ENCODE measurements at places on chromosomes 16 and 17.

DNA sequence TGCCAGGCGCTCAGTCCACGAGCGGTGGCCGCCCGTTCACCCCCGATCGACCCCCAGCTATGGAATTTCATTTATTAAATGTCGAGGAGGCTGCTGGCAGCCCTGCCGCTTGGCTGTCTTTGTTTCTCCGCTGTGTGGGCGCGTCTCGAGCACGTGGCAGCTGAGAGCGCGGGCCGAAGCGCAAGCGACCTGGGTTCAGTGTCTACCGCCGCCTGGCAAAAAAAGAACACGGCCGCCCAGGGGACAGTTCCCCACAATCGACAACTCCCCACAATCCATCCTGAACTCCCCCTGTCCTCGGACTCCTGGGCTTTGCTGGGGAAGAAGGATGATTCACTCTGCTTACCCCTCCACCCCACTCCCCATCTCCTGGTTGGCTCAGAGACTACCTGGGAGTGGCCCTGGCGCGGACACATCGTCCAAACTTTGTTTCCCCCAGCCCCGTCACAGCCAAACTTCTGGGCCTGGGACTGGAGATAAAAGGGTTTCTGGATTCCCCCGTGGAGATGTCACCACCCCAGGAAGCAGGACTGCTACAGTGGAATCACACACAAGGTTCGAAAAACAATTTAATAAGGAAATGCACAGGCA is 1.7 kb upstream of the ANKRD13B start:
- no peak for DNase-seq

GRCh38 chr17:39622380-39623006 is 4.3 kb upstream of the PPP1R1B start:
- no peak for DNase-seq

DNA sequence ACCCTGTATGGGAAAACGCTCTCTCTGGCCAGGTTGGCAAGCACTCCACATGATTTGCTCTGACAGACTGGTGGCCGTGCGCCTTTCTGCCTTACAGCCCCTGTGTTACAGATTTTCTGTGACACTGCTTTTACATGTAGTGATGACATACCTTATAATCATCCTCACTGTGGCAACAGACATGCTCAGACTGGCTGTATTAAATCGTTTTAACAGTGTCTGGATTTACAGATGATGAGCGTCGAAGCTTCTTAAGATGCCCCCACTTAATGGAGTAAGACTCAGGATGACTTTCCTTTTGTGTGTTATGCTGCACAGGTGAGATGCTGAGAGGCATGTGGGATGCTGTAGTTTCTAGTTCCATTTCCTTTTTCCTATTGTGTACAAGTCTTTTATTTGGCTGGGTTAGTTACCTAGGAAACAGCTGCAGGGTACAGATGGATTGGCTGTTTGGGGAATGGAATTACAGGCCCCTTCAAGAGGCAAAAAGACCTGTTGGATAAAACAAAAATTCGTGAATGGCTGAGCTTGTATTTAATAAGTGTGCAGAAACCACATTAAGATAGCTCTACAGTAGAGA is 20.9 kb upstream of the VWA3A start:
- no peak for DNase-seq

DNA sequence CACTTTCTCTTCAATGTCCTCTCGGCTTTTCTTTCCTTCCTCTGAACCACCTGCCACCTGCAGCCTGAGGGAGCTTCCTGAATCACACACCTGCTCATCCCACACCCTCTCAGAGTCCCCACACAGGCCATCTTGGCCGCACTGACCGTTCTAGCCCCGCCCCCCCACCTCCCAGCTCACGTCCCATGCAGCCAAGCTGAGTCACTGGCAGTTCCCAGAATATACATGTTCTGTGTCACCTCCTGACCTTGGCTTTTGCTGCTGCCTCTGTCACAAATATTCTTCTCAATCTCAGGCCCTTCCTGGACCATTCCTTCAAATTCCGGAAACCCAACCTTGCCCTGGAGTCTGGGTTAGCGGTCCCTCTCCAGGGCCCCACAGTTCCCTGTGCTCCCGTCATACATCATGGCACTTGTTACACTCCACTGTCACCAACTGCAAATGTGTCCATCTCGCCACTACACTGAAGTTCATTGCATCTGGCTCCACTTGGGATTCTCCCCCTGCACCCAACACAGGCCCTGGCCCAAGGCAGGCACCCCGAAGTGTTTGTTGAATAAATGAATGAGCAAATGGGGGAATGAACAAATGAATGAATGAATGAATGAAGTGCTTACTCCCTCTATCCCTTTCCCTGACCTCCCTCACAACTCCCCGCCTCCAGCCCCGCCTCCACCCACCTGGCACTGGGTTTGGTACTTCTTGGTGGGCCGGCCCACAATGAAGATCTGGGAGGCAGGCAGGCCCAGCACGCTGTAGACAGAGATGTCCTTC is 12.8 kb downstream of the PIMREG start:
- DNase-seq, result no peak

- no peak for DNase-seq
Observed at GRCh38 chr17:46950997-46951621, 27.9 kb downstream of the RPRML start.

DNA sequence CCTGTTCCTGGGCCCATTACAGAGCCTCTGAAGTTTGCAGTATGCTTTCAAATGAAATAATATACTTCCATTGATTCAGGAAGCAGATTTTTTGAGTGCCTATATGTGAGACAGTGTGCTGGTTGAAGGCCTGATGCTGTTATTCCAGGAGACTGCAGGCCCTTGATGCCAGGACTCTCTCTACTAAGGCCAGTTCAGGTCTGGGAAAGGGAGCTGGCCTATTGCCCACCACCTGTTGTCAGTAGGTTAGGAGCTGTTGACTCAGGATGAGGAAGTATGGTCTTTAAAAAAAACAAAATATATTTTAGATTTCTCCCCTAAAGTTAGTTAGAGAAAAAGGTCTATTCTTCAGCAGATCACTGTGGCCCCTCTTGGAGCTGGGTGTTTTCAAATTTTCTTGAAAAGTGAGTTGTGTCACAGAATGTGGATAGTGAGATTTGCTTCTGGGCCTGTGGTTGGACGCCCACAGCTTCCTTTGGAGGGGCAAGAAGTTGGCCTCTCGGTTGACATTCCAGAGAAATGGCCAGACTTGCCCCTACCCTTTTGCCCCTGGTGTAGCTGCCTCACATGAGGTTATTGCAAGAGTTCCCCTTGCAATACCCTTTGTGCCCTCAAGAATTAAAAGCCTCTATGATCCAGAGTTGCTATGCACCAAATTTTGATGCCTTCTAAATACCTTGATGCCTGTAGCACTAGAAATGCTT is 7.9 kb downstream of the ESRP2 start:
- DNase-seq, result no peak

DNA sequence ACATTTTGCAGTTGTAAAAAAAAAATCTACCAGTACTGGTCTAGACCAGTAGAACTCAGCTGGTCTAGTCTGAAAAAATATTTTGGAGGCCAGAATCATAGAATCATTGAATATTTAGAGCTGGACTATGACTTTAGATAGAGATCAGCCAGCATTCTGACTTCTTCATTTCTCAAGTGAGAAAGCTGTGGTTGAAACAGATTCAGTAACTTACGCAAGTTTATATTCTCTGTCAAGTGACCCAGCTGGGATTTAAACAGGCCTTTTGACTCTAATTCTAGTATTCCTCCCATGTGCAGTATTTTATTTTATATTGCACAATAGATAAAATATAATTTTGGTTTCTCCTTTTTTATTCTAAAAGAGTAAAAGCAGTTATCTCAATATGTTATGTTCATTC is 4.9 kb downstream of the TNRC6A start:
- no peak for DNase-seq

DNA sequence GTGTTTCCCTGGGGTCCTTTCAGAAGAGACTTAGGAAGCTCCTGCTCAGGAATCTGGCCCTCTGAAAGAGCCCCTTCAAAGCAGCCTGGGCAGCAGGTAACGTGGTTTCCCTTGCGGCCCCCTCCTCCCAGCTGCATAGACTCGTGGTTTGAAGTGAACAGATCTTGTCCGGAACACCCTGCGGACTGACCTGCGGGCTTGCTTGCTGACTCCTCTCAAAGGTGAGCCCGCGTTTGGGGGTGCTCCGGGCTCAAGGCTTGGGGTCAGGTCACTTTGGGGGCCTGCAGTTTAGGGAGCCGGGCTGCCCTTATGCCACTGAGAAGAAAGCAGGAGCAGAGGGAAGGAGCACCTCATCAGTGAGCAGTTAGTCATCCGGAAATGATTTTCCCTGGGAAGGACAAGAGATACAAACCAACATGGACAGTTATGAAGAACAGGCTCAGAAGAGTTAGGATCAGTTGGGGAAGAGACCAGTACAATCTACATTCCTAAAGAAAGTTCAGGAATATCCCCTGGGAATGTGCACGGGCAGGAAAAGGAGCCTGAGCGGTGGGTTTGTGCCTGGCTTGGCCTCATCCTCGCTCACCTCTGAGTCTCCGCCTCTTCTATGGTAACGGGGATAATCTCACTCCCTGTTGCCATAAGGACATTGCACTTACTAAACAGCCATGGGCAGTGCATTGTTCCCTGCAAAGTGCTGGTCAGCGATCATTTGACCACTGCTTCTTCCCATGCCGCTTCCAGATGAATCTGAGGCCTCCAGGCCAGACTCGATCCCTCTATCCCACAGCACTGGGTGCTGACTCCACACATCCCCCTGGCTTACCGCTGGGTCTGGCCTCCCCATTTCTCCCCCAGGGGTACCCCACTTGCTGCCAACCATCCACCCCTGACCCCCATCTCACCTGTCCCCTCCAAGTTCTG is 10.0 kb downstream of the LDHD start:
- no peak for DNase-seq

DNA sequence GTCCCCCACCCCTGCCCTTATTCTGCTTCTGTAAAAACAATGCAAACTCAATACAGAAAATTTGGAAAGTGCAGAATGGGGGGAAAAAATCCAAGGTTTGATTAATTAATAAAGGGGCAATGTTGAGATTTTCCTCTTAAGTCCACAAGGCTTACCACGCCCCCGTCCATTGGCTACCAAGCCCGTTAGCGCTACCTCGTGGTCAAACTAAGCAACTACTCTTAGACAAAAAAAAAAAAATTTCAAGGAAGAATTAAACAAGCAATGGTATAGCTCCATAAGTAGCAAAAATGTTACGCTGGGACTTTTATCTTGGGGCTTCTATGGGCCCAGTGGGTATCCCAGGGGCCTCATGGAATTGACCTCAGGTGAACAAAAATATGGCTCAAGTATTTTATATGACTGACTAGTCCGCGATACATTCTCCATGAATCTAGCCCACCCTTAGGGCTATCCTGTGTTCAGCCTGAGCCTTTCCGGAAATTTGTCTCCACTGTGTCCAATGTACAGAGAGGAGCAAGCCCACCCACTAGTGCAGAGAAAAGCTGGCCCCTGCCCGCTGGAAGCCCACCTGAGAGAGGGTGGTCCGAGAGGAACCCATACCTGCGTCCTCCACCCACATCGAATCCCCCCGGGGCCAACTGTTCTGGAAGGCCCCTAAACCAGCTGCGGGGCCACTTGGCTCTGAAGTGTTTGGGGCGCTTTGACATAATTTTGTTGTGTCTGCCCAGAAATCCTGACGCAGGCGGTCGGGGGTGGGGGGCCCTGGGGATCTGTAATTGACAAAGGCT is 19.1 kb upstream of the TEX2 start:
- DNase-seq, result peak; percentile 7

GRCh38 chr17:37476431-37477120 is 13.1 kb upstream of the DUSP14 start:
- no peak for DNase-seq
